ENCODE measurements at places on chromosomes 2 and 18. TPM values are rescaled to one million over a fixed set of nuclear protein-coding genes. Genes with fewer than 3 reads are reported as not detected.

DNA sequence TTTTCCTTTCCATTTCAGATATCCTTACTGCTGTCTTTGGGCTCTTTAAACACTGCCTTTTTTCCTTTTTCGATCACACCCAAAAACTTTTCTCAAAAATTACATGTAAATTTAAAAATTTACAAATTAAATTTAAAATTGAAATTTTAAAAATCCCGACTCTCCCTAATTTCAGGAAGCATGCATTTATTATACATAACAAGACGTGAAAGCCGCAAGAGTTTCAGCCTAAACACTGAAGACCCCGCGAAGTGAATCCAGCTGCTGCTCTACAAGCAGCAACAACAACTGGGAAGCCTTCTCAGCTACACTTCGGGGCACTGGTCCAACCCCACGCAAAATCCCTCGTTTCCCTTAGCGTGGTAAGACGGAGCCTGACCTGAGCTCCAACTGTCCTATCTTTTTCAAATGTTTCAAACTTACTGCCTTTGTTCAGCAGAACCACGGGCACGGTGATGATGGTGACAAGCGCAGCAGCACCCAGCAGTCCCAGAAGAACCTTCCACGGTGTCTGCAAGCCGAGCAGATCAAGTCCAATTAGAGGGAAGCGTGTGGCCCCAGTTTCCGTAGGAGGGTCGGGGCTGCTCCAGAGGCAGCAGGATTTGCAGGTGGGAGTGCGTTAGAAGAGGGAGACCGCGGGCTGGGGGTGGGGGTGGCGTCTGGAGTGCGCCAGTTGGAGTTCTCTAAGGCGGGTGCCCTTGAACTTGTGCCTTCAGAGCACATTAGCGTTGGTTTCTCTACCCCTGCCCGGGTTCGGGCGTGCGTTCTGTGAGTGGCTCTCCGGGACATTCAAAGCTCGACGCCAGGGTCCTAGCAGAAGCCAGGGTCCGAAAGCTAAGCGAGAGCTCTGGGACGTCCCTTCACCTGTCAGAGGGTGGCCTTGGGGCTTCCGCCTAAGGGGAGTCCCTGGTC lies 783 bp downstream of the DPP4 start:
- peak; percentile 43 for DNase-seq

DNA sequence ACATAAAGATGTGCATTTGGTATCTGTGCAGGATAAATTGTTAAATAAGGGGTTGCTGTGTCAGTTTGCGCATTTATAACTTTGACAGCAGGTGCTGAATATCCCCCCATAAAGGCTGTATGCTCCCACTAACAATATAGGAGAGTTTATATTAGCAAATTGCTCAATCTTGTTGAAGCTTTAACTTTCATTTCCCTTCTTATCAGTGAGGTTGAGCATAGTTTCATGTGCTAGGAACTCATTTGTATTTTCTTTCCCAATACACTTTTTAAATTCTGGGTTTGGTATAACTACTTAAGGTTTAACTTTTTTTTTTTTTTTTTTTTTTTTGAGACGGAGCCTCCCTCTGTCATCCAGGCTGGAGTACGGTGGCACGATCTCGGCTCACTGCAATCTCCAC lies 89.0 kb downstream of the FAM117B start:
- DNase-seq: no peak

GRCh38 chr2:36783246-36783645 lies 86.7 kb downstream of the VIT start:
- no peak for DNase-seq

Gene HTR2B
- 0.78 TPM for total RNA-seq

GRCh38 chr18:59560556-59560955 lies 136.7 kb downstream of the CCBE1 start:
- DNase-seq: no peak

- DNase-seq: no peak
These were observed 19.8 kb downstream of the DTNA start for GRCh38 chr18:34729740-34730355.

Gene PTPRN
- 0.68 TPM for total RNA-seq

- DNase-seq: no peak
These were observed 52.3 kb downstream of the EHD3 start for GRCh38 chr2:31286230-31286629.

GRCh38 chr2:176099728-176100546 lies at the start of gene HOXD12:
TSS of gene HOXD12 (plus strand) at chr2:176099795. CDS start at chr2:176099802, 7 bp downstream.
- DNase-seq: no peak

DNA sequence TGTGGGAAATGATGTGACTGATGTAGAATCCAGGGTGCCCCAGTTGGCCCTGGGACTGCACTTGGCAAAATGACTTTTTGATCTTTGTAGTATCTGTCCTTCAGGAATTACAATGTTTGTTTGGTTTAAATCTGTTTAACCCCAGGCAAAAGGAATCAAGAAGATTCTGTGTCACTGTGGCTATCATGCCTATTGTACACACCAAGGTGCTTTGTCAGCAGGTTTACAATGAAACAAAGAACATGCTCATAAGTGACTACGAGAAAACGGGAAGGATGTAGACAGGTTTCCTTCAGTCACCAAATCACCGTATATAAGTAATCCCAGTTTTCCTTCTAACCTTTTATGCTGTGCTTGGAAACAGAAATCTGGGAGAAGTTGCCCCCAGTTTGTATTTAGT lies 109.5 kb downstream of the RTN4 start:
- no peak for DNase-seq

DNA sequence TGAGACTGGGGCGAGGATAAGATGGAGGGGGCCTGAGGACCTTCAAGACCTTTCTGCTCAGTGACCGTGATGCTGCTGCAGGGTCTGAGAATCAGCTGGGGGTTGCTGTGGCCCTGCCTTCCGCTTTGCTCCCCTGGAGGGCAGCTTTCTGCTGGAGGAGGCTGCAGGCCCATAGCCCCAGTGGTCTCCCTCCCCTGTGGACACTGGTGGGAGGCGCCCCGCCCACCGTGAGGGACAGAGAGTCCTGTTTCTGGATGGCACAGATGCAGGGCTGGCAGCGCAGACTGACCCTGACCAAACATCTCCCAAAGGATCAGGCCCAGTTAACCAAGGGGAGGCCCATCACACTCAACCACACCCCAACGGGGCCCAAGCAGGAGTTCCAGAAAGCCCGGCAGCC lies 42.8 kb downstream of the PLB1 start:
- no peak for DNase-seq

DNA sequence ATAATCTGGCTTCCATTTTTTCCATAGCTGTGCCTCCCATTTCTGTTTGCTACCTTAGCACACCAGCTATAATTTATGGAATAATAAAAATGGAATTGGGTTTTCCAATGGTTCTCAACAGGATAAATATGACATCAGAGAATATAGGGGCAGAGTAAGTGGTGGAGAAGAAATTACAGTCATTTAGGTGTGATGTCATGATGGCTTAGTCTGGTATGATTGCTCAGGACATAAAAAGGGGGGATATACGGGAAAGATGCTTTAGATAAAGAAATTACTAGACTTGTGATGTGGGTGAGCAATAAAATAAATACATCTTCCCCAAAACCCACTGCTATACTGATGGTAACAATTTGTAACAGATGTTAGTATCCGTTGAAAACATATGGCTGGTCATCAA lies 21.6 kb upstream of the KIF5C start:
- no peak for DNase-seq

GRCh38 chr18:7020995-7021777 lies 96.4 kb downstream of the LAMA1 start:
- DNase-seq: no peak

Gene COX5B
- total RNA-seq: 228 TPM

DNA sequence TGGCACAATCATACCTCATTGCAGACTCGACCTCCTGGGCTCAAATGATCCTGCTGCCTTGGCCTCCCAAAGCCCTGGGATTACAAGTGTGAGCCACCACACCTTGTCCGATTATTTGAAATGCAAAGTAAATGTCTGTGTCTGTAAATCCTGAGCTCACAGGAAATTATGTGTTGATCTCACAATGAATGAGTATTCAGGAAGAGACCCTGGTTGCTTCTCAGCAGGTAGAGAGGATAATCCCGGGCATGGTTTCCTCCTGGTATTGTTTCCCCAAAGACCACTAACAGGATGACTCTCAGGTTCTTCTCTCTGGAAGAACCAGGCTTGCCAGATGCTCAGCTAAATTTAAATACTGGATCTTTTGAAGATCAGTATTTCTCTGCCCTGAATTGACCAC lies 147.6 kb downstream of the LDLRAD4 start:
- DNase-seq: no peak

DNA sequence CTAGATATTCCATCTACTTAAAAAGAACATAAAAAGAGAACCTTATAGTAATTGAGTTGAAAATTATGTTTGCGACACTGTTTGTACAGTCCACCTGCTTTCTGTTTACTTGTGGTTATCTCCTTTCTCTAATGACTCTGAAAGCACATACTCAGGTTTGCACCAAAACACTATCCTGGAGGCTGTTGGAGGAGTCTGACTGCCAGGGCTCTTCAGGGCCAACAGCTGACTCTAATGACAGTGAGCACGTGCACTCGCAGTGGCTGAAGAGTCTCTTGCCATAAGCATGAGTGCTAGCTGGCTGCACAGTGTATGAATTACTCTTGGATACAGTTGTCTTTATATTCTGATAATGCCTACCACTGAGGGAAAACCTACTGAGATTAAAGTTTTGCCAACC lies 16.7 kb upstream of the GLS start:
- peak; percentile 83 for DNase-seq

Gene RSAD2
- total RNA-seq: not detected

Gene ZDBF2
- 23.4 TPM for total RNA-seq

GRCh38 chr2:175844169-175844568 lies 157.9 kb downstream of the LNPK start:
- no peak for DNase-seq

- DNase-seq: peak; percentile 53
These were observed 92.5 kb downstream of the FHOD3 start for GRCh38 chr18:36389811-36390581.

DNA sequence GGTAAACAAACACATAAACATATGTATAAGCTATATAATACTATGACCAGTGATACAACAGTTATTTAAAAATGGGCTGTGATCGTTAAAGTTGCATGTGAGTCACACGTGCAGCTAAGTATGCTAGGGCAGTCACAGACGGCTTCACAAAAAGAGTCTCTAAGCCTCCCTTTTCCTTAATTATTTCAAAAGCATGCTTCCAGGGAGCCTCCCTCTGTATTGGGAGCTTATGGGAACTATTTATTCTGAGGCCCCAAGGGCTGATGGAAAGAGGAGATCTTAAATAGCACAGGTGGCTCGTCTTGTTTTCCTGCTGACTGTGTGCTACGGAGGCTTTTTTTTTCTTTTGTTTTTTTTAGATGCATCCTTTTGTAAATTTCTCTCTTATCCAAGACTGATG lies 94.3 kb downstream of the ADCYAP1 start:
- DNase-seq: no peak

GRCh38 chr2:224650815-224651439 lies 65.2 kb downstream of the CCDC195 start:
- DNase-seq: peak; percentile 70

Gene METTL4
- total RNA-seq: 10.1 TPM
